ENCODE measurements at places on chromosomes 4 and X. TPM values are rescaled to one million over a fixed set of nuclear protein-coding genes. Genes with fewer than 3 reads are reported as not detected.
A peak's percentile ranks its signal among the peaks of the same experiment; 100 is the strongest.

The NOP14 gene
- 17.7 TPM for total RNA-seq

DNA sequence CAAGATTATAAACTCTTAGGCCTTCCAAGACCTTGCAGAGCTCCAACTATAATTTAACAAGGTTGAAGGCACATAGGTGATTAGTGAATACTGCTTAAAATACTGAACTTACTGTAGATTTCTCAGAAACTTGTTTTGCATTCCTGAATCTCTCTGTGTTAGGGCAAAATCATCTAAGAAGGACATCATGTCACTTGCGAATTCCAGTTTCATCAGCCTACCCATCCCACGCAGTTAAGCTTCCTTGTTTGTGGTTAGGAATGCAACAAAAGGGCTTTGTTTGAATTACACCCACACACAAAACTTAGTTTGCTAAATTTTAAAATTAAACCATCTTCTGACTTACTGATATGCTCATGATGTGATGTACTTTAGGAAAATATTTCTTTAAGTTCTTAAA is 174.0 kb downstream of the SOWAHB start:
- H3K4me3 ChIP-seq = no peak overlapping the region
- peaks cover 6% of the 10 kb centered on the region for H3K4me1 ChIP-seq
- peak; percentile 64 for DNase-seq
- peak overlapping the region; percentile 5 for H3K27ac ChIP-seq

DNA sequence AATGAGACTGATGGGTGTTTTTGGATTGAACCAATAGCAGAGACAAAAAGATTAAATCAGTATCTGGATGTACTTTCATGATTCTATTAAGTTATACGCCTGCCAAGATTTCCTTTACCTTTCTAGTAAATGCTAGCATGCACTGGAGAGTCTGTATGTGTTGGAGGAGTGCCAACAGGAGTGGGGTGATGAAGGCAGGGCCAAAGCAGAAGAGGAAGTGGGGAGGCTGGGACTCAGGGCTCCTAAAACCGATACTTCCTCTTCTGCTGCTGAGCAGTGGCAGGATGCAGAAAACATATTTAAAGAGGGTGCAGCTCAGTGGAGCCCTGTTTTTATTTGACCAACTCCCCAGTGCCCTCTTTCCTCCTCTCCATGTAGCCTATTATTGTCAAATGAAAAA is 5.6 kb downstream of the CYSLTR1 start:
- H3K36me3 ChIP-seq = no peaks in the 10 kb centered on the region
- no peak overlapping the region for H3K4me3 ChIP-seq
- DNase-seq = no peak
- no peak overlapping the region for H3K27ac ChIP-seq
- H3K4me1 ChIP-seq = no peaks in the 10 kb centered on the region
- H3K27me3 ChIP-seq = no peaks in the 10 kb centered on the region

GRCh38 chrX:83845397-83845796 is 15.5 kb upstream of the CYLC1 start:
- no peak overlapping the region for H3K4me3 ChIP-seq
- peak; percentile 9 for DNase-seq
- no peak overlapping the region for H3K27ac ChIP-seq
- H3K27me3 ChIP-seq = no peaks in the 10 kb centered on the region
- no peaks in the 10 kb centered on the region for H3K4me1 ChIP-seq
